ENCODE measurements at places on chromosomes 3 and 15.

GRCh38 chr15:100241572-100242482 lies 99.9 kb downstream of the ADAMTS17 start:
- peak; percentile 55 for DNase-seq

DNA sequence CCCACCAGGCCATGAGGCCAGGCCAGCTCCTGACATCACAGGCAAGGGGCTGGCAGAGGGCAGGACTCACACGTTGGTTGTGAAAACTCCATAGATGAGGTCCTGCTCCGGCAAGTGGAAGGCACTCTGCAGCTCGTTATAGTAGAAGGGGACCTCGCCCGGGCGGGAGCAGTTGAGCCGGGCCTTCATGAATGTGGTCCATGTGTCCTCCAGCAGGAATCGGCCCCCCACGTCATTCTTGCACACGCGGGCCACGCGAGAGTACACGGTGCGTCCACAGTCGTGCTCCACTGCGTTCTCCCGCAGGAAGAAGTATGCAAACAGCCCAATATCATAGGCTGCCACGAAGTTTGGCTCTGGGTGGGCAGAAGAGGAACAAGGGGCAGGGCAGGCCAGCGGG lies 101.2 kb downstream of the SEMA5B start:
- no peak for DNase-seq

- DNase-seq, result no peak
Observed at GRCh38 chr3:122688996-122689395, 8.4 kb downstream of the PARP14 start.

GRCh38 chr3:125478326-125478725 lies 41.7 kb downstream of the SNX4 start:
- DNase-seq, result no peak

GRCh38 chr3:66439666-66440344 lies 61.0 kb downstream of the LRIG1 start:
- no peak for DNase-seq

DNA sequence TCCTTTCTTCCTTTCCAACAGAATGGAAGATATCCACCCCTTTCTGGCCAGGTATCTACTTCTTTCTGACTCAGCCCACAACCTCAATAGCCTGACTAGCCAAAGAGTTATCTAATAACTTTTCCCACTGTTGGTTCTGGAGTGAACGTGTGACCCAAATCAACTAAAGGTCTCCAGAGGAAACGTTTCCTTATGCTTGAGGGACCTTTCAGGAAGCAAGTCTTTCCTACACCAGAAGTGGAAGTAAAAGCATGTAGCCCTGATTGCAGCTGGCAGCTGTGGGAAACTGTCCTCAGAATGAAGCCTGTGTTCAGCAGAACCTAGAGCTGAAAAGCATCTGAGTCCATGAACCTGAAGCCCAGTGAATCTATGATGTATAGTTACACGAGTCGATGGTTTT lies 34.7 kb upstream of the PHLDB2 start:
- no peak for DNase-seq

DNA sequence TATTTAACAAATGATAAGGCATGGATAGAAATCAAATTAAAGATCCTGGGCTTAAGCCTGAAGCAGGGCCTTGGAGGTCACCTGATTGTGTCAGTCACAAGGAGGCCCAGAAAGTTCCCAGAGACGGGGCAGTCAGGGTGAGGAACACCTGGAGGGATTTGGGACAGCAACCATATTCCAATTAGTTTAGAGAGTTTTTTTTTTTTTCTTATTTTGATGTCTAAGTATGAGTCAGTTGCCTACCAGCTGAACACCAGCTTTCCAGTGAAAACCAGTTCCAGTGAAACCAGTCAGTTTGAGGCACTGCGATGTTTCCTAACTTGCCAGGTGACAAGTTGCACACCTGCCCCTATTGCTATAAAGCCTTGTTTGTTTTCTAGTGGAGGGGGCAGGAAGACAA lies 350.7 kb upstream of the AZI2 start:
- no peak for DNase-seq

GRCh38 chr3:191473661-191474198 lies 12.8 kb downstream of the PYDC2 start:
- DNase-seq, result no peak

- DNase-seq, result no peak
Observed at GRCh38 chr3:171731691-171732090, 78.6 kb downstream of the PLD1 start.

GRCh38 chr3:128307781-128308469 lies 154.6 kb downstream of the EEFSEC start:
- no peak for DNase-seq

- DNase-seq, result no peak
Observed at GRCh38 chr15:52228921-52229320, 37.7 kb upstream of the GNB5 start.

GRCh38 chr15:60424006-60424405 lies 26.2 kb upstream of the ANXA2 start:
- no peak for DNase-seq

- DNase-seq, result peak; percentile 70
Observed at GRCh38 chr3:13480340-13481318, 523 bp downstream of the HDAC11 start.

All from globus pallidus (tissue), 1 donor.